ENCODE measurements at places on chromosomes 3 and 15.
A peak's percentile ranks its signal among the peaks of the same experiment; 100 is the strongest.

GRCh38 chr3:86695752-86696151, 295.2 kb downstream of the VGLL3 start:
- DNase-seq = no peak

GRCh38 chr3:113329757-113330156, 111.5 kb downstream of the CFAP44 start:
- DNase-seq = no peak

DNA sequence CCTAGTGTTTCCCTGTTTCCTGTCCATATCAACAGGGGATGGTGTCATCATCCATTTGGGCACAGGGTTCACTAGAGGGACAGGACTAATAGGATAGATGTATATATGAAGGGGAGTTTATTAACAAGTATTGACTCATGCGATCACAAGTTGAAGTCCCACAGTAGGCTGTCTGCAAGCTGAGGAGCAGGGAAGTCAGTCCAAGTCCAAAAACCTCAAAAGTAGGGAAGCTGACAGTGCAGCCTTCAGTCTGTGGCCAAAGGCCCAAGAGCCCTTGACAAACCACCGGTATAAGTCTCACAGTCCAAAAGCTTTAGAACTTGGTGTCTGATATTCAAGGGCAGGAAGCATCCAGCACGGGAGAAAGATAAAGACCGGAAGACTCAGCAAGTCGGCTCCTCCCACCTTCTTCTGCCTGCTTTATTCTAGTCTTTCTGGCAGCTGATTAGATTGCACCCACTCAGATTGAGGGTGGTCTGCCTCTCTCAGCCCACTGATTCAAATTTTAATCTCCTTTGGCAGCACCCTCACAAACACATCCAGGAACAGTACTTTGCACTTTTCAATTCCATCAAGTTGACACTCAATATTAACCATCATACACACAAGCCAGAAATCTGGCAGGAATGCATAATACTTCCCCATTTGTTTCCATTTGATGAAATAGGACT, 43.4 kb downstream of the CD200 start:
- no peak for DNase-seq

GRCh38 chr3:127449486-127450212, 140.9 kb downstream of the TPRA1 start:
- DNase-seq = no peak

DNA sequence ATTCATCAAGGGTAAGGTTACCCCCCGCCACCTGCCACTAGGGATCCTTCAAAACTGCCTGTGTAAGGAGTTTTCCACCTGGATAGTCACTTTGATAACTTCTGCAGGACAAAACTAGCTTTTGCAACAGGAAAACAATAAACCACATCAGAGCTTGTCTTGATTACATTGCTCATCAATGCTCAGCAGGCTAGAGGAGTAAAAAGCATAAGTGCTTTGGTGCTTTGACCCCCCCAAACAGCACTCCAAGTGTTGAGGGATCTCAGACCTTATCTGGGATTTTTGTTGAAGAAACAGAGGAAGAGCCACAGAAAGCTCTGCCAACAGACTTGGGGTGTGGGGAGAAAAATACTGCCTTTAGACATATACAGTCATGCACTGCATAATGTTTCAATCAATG, 10.8 kb upstream of the PHLDB2 start:
- no peak for DNase-seq

DNA sequence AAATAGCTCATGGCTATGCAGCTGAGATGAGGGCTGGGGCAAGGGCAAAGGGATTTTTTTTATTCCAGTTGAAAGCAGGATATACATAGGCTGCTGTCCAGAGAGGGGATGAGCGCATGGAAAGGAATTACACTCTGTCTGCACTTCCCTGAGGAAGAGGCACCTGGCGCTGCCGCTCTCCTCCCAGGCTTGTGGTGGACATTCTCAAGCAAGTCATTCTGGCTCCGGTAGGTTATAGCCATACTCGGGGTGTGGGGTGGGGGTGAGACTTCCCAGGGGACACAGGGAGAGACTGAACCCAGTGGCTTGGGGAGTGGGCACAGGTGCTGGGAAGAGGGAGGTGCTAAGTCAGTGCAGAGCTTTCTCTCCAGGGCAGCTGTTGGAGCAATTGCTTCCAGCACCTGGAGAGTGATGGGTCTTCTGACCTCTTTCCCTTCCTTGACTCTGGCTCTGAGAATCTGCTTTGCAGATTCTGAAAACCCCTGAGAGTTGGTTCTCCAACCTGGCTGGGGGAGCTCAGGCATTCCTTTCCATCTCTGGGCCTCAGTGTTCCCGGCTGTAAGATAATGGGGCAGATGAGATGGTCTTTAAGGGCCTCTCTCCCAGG, 24.3 kb downstream of the CYP8B1 start:
- DNase-seq = no peak

DNA sequence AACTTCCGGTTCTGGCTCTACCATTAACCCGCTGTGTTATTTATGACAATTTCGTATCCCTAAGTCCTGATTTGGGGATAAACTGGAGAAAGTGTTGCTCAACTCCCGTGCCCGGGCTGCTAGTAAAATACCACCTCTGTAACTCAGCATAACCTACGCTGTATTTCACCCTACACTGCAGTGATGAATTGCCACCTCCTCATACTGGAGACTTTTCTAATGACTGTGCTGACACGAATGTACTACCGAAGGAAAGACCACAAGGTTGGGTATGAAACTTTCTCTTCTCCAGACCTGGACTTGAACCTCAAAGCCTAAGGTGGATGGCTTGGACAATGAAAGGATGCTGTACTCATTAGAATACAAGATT, 16.5 kb downstream of the SLC51A start:
- no peak for DNase-seq

DNA sequence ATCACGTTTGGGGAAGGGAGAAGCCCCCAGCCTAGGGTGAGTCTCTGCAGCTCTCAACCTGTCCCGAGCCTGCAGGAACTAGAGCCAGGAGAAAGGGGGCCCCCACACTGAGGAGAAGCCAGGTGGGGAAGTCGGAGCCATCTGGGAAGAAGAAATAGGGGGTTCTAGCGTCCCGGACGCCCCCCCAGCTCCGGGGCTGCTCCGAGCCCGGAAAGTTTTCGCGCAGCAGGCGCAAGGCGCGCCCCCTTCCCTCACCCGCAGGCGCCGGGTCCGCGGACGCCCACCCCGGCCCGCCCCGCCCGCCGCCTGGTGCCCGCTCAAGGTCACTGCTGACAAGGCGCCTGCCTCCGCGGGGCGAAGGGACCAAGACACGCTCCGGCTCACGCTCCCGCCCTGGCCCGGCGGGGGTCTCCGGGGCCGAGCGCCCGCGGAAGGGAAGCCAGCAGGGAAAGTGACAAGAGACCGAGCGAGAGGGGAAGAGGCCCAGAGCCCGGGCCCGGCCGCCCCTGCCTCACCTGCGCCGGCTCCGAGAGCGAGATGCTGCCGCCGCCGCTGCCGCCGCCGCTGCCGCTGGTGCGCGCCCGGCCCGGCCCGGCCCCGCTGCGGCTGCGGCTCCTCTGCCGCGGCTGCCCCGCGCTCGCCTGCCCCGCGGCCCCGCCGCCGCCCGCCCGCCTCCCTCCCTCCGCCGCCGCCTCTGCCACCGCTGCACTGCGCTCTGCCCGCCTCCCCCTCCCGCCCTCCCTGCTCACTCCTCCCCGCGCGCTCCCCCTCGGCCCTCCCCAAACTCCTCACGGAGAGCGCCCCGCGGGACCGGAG, 108.4 kb upstream of the SLC6A11 start:
- DNase-seq = no peak

DNA sequence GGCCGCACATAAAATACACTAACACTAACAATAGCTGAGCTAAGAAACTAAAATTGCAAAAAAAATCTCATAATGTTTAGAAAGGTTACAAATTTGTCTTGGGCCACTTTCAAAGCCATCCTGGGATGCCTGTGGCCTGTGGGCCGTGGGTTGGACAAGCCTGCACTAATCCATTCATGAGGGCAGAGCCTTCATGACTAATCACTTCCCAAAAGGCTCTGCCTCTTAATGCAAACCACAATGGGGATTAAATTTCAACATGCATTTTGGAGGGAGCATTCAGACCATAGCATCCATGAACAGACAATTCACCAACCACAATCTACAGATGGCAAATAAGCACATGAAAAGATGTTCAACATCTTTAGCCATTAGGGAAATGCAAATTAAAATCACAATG, 128.2 kb downstream of the SUCLG2 start:
- DNase-seq = peak; percentile 72

GRCh38 chr3:173617490-173617889, 219.9 kb downstream of the NLGN1 start:
- DNase-seq = no peak

DNA sequence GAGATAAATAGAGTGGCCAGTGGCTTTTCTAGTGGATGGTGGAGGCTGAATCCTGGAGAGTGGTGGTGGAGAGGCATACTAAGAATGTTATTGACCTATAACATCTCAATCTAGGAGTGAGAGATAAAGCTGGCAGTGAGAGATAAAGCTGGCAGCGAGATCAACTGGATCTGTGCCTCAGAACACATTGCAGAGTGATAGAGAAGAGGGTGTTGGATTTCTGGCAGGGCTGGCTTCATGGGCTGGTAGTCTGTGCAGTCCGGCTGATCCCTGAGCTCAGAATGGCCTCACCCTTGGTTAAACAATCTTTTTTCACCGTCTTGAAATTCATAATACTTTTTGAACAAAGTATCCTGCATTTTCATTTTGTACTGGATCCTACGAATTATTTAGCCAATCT, 221.2 kb downstream of the NLGN1 start:
- DNase-seq = no peak

- DNase-seq = no peak
These were observed 193.8 kb upstream of the GOLIM4 start for GRCh38 chr3:168289471-168290008.

- no peak for DNase-seq
These were observed 11.0 kb upstream of the C3orf49 start for GRCh38 chr3:63807961-63808565.

DNA sequence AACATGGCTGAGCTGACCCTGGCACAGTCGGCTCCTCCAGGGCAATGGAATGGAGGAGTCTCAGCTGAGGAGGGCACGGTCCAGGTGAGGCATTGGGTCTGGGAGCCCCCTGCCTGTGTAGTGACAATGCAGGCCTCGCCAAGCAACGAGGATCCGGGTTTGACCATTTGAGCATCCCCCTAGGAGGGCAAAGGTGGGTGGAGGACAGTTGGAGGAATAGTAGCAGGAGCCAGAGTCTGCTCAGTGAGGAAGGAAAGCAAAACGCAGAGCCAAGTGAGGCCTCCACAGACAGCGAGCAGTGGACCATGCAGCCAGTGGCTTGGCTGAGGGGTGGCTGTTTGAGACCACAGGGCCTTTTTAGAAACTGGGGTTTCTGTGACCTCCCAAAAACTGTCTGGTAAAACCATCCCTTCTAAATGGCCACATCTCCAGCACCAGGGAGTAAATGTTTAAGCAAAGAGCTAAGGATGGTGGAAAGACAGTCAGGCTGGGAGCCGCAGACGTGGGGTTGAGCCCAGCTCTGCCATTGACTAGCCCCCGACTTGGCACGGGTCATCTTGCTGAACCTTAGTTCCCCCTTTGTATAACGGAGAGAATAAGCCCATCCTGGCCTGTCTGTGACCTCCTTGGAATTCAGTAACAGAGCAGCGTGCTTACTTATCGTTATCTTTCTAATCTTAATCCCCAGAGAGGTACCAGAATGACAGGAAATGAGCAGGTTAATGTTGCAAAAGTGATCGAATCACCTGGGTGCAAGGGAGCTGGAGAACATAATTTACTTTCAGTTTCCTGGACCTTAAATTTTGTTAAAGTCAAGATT, 46.8 kb downstream of the CMTM6 start:
- DNase-seq = no peak

- DNase-seq = no peak
These were observed 239.9 kb downstream of the OPA1 start for GRCh38 chr3:193832833-193833413.

- no peak for DNase-seq
These were observed 67.5 kb downstream of the TMEM39A start for GRCh38 chr3:119395923-119396358.

GRCh38 chr3:20083253-20083652, 43.0 kb downstream of the KAT2B start:
- no peak for DNase-seq

DNA sequence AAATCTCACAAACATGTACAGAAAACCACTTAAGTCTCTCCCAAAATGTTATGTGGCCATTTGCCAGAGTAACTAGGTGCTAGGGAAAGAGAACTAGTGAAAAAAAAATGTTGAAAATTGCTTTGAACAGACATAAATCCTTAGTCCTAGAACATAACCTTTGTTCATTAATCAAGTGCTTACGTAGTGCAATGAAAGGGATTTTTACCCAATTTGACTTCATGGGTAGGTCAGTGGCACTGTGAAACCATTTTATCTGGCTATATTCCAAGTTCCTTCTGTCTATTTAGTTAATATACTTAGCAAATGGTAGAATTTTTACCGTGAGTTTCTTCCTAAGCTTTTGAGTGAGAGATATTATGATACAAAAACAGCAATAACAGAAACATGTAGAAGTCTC, 209.4 kb downstream of the DIPK2A start:
- no peak for DNase-seq

- no peak for DNase-seq
These were observed 446.0 kb downstream of the GRM7 start for GRCh38 chr3:7306901-7307300.

DNA sequence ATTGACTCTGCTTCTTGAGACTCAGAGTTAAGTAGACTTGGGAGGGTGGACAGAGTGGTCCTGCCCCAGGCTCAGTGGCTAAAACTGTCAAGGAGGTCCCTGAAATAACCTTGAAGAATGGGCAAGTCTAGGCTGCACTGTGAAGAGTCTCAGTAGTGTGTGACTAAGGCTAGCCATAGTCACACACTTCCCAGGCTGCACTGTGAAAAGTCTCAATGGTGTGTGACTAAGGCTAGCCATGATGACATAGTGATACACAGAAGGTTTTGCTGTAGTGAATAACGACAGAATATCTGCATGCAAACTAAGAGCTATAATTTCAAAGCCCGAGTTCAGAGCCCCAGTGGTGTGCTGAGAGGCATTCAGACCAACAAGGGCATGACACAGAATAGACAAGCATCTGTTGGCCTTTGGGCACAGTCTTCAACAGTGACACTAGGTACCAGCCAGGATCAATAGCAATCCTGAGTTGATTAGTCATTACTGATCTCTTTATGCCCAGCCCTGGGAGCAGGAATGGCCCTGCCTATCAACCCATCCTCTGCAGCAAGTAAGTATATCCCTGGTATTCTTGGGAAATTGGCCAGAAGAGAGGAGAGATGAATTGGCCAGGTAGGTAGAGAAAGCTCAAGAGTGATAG, 72.4 kb upstream of the BBX start:
- no peak for DNase-seq

GRCh38 chr3:173397161-173398110, at the start of gene NLGN1:
TSS of gene NLGN1 (plus strand) at chr3:173397744.
- DNase-seq = no peak

- no peak for DNase-seq
These were observed 276.7 kb upstream of the POU1F1 start for GRCh38 chr3:87553058-87553457.

DNA sequence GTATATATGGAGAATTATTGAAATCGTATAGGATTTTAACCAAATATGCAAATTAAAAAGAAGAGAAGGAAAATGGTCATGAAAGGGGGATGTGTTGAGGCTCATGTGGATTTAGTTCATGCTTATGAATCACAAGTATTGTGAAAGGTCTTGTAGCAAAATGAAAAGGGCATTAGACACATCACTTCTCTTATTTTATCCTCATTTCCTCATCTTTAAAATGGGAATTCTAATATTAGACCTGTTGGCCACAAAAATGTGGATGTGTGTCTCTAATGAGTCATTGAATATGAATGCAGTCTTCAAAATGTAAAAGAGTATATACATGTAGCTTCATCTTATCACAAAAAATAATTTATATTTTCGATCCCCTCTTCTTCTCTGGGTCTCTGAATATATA, 14.9 kb upstream of the ALCAM start:
- DNase-seq = no peak

Data from BJ (cell line).